ENCODE measurements at places on chromosomes 11 and 22.
A peak's percentile ranks its signal among the peaks of the same experiment; 100 is the strongest.

GRCh38 chr11:76615950-76616349 is 54.6 kb downstream of the LRRC32 start:
- no peak for DNase-seq

GRCh38 chr11:66820381-66820780 is 22.9 kb upstream of the RCE1 start:
- DNase-seq, result no peak

DNA sequence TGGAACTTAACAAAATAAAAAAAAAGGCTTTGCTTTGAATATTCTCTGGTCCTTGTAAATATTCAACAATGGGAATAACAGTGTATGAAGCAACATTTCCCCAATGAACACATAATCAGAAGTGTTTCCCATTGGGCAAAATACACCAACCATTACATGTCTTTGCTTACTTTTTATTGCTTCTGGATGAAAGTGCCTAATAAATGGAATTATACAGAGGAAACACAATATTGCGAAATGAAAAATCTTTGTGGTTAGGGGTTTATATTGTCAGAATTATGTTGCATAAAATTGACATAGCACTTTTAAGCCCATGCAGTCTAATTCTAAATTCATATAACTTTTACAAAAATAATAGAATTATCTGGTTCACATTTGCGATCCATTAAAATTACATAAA is 386.4 kb downstream of the DCDC1 start:
- DNase-seq, result no peak

DNA sequence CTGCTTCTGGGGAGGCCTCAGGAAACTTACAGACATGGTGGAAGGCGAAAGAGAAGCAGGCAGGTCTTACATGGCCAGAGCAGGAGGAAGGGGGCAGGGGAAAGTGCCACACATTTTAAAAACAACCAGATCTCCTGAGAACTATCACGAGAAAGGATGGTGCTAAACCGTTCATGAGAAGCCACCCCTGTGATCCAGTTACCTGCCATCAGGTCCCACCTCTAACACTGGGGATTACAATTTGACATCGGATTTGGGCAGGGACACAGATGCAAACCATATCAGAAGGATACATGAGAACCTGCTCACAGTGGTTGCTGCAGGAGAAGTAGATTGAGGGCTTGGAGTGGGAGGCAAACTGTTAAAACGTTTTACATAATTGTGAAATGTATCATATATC is 152.2 kb downstream of the ADAMTS15 start:
- DNase-seq, result no peak

- no peak for DNase-seq
These were observed 17.4 kb downstream of the POU2F3 start for GRCh38 chr11:120257346-120257745.

GRCh38 chr11:8812438-8812837 is 98.6 kb upstream of the AKIP1 start:
- no peak for DNase-seq

- no peak for DNase-seq
These were observed 3.5 kb downstream of the SLC25A18 start for GRCh38 chr22:17566776-17567175.

GRCh38 chr11:30447058-30447640 is 124.2 kb downstream of the ARL14EP start:
- DNase-seq, result no peak

DNA sequence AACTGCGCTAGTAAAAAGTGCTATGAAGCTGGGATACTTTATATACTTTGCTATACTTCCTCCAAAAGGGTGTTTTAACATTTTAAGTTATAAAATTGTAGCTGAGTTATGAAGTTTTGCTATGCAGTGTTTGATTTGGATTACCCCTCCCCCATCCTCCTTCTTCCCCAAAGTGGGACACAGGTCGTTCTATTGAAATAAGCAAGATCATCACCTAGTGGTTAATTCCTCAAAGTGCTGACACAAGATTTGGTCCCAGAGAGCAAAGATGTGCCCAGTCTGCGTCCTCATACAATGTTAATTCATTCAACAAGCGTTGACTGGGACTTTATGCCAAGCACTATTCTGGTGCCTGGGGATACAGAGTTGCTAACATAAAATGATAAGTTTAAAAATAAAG is 78.5 kb downstream of the SPON1 start:
- no peak for DNase-seq

DNA sequence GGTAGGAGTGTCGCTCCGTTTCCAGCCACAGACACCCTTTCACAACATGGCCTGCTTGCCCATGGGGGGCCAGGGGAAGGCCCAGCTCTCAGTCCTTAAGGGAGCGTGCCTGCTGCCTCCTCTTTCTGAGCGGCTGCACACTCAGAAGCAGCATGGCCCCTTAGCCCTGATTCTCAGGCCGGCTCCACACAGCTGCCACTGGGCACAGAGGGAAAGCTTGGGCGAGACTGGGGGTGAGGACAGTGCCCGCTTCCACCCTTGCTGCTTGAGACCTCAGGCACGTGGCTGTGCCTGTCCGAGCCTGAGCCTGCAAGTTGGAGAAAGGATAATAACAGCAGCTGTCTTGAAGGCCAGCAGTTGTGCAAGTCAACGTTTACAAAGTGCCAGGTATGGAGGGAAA is 416.3 kb downstream of the SHANK2 start:
- no peak for DNase-seq

DNA sequence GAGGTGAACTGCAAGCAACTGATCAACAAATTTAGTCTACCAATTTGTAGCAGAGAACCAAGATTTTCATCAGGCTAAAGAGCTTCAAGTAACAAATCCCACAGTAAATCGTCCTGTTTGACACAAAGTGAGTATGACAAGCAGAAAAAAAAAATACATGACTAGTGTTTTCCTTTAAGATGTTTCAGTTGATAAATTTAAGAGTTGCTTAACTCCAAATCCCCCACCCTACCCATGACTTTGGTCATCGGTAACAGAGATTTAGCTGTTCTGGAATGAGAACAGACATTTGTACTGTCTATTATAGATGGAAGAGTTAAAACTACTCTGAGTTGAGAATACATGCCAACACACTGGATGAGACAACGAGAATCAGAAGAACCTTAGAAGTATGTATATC is 165.0 kb upstream of the MTMR2 start:
- DNase-seq, result no peak

- no peak for DNase-seq
These were observed 32.4 kb downstream of the NECTIN1 start for GRCh38 chr11:119696378-119697222.

DNA sequence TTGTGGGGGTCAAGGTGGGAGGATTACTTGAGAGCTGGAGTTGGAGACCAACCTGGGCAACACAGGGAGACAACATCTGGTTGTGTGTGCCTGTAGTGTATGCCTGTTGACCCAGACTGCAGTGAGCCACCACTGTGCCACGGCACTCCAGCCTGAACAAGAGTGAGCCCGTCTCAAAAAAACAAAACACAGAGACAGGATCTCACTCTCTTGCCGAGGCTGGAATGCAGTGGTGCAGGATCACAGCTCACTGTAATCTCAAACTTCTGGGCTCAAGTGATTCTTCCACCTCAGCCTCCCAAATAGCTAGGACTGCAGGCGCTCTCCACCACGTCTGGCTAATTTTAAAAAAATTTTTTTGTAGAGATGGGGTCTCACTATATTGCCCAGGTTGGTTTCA is 112.5 kb downstream of the SGSM3 start:
- no peak for DNase-seq

DNA sequence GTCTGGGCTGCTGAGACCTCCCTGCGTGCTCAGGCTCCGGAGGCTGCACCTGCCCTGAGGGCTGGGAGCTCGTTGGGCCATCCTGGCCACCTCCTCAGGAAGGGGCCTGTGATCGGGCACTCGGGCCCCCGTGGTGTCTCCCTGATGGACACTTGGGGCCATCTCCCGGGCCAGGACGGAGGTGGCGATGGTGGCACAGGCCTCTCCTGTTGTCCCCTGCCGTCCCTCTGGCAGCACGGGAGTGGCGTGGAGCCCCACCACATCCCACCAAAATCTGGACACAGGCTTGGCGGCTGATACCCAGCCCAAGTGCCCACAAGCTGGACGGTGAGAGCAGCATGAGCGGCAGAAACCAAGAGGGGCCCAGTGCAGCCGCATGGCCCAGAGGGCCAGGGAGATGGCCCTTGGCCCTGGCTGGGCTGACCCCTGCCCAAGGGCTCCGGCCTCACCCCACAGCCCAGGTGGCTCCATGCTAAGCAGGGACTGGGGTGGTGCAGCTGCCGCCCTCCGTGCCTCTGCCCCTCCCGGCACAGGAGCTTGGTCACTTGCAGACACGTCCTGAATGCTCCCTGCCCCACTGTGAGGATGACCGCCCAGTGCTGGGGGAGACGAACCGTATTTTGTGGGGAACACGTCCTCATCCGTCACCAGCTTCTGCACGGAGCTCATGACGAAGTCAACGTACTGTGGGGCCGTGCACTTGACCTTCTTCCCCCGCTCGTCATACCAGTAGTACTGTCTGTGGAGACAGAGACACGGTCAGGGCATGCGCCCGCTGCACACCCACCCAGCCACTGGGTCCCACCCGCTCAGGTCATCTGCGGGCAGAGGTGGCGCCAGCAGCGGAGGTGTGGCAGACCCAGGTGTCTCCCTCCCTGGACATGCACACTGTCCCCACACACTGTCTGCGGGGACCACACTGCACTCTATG is 15.6 kb downstream of the MOB2 start:
- DNase-seq, result peak; percentile 12

DNA sequence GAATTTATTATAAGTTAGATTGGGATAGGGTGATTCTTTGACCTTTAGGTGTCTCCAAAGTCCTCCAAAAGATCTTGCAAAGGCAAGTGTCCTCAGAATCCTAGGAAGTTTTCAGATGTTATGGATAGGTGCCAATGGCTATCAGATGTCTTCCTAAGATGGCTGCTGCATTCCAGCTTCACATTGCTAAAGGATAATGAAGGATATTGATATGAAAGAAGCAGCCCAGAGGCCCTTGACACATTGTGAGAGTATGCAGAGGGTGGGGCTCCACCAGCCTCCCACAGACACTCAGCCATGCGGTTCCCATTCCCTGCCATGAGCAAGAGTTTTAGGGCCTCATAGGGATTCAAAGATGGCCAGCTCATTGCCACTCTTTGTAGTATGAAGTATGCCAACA is 22.3 kb upstream of the GLYATL2 start:
- no peak for DNase-seq

GRCh38 chr11:34299284-34299972 is 58.4 kb downstream of the ABTB2 start:
- DNase-seq, result no peak

DNA sequence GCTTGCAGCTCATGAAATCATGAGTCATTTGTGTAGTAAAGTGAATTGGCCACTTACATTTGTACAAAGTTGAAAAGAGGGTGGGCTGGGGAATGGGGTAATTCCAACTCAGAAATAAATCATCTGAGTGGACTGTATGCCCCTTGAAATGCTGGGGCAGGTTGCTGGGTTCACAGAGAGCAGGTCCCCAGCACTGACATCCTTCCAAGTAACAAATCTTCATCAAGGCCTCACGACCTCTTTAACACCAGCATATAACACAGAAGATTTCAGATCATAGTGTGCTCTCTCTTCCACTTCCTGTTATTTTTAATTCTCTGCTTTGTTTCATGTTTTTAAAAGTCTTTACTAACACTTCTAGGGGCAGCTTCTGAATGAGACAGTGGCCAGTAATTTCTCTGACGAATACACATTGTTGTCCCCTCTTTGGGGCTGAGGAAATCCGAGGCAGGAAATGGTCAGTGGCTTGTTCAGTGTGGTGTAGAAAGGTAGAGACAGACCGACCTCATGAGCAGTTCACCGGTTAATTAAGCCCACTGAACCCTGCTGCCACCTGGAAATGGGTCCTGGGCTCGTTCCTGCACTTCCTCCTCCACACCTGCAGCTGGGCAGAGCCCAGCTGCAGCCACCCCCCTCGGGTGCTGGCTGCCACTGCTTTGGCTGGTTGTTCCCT is 127.7 kb downstream of the MAML2 start:
- no peak for DNase-seq

- no peak for DNase-seq
These were observed 7.4 kb downstream of the ETS1 start for GRCh38 chr11:128579798-128580504.

DNA sequence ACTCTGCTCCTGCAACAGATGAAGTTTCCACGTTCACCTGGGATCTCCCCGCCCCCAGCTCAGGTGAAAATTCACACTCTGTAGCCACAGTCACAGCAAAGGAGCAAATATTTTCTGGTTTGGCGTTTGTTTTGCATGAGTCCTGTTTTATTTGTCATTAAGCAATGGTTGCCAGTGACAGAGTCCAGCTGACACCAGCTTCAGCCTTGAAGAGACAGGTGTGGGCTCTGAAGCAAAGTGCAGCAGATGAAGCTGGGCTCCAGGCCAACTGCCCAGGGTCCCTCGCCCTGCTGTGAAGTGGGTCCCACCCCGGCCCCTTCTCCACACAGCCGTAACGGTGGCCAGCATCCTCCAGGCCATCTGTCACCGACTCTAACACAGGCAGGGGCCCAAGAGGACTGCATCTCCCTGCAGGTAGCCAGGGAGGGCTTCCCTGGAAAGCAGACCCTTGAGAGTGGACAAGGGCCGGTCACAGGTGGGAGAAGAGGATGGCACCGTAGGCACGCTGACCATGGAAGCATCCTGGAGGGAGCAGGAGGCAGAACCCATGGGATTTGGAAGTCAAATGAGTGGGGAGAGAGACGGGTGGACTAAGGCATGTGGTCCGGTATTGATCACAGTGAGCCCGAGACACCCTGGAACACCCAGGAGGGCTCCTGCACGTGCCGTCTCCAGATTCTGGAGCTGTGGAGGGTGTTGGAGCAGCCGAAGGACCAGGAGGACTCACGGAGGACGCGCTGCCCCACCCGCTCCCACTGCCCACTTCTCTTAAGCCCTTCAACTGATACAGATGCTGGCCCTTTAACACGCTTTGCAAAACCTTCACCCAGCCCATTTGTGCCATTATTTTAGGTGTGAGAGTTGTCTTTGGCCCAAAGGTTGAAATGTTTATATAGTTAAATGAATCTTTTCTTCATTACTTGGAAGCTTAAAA is 294.5 kb downstream of the BRD1 start:
- DNase-seq, result no peak

DNA sequence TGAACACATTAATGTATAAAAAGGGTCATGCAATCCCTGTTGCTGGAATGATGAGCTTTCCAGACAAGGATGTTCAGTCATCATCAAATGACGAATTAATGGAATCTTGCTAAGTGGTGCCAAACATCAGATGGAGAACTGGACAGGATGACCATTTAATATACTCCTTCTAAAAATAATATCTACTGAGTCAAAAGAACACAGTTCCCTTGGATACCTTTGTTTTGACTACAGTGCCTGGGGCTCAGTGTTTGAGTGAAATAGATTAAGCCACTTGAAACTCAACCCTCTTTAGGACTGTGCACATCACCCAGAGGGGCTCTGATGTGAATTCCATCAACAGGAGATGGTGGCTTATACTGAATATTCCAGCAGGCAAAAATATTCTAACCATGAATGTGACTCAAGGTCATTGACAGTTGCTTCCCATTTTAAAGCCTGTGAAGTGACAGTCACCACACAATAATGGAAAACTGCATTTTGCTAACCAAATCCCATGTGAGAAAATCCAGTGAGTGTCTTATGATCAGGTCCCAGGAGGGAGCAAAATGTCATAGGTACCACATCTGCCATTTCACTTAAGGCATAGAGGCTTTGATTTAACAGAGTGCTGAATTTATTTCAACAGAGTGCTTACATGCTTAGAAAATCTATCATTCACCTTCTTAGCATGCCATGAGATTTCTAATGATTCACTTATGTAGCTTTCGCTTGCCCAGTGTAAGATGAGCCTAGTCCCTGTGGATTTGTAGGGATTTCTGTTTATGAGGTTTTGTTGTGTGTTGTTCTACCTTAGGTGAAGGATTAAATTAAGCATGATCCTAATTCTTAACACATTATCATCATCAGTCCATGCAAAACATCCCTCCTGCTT is 41.3 kb upstream of the SLN start:
- no peak for DNase-seq

GRCh38 chr11:66964495-66964894 is 6.3 kb upstream of the PC start:
- no peak for DNase-seq
